Epithelial cell of proximal tubule (primary cell): ENCODE measurements at places on chromosomes 1 and 21.

DNA sequence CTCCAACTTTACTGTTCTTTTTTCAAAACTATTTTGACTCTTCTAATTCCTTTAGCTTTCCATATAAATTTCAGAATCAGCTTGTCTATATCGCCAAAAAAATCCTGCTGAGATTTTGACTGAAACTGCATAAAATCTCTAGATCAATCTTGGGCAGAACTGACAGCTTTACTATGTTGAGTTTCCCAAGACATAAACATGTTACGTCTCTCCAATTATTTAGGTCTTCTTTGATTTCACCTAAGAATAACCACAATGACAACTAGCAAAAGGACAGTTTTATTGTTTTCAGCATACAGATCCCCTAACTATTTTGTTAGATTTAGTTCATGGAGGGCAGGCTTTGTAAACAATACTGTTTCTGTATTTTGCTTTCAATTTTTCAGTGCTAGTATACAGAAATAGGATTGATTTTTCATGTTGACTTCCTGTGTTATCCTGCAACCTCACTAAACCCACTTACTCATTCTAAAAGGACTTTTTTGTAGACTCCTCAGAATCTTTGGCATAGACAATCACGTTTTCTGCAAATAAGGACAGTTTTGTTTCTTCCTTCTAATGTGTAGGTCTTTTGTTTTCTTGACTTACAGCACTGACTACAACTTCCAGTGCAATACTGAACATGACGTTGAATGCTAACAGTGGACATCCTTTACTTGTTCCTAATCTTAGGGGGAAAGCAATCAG is 63.4 kb downstream of the NPHP4 start:
- DNase-seq: no peak

GRCh38 chr1:186865253-186865652 is 36.5 kb downstream of the PLA2G4A start:
- no peak for DNase-seq

GRCh38 chr1:35860696-35861095 is 22.3 kb upstream of the AGO1 start:
- DNase-seq: no peak

GRCh38 chr1:94656967-94657366 is 115.4 kb upstream of the F3 start:
- DNase-seq: no peak

DNA sequence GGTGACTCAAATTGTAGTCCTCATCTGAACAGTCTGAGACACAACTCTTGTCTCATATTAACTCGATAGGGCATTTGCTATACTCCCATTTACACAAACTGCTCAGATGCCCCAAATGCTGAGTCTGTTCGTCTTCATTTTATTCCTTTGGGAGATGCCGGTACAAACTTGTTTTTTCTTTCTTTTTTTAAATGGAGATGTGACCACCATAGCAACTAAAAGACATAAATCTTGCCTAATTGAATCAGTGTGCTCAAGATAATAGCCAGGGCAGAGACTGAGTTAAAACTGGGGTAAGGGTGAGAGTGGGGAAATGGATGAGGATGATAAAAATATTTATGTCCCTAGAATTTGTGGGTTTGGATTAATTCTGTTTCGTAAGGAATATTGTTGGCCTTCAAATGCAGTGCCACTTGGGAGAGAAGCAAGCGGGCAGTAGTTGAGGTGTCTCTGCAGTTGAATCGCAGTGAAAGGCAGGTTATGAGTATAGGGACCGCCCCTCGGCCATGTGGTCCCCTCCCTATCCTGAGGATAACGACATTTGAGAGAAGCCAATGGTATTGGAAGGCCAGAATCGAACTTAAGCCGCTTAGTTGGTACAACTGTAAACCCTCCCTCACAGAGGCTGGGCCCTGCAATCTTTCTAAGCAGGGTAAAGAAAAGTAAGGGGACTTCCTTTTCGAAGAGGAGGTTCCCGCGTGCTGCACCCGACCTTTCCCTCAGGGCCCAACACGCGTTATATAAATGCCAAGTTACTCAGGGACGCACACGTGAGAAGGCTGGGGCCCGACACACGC is 859 bp upstream of the LRRC8B start:
- DNase-seq: no peak

DNA sequence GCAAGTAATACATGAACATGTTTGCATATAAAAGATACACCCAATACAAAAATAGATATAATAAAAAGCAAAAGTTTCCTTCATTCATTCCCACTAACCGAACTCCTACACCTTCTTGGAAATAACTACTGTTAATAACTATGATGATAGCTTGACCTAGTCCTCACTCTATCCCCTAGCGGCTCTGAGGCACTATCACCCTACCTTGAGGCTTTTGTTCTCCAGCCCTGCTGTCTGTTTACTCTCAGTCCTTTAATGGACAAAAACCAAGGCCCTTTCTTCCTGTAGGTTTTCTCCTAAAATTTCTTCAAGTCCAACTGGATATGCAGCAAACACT is 186.6 kb downstream of the SLC35F3 start:
- DNase-seq: no peak

DNA sequence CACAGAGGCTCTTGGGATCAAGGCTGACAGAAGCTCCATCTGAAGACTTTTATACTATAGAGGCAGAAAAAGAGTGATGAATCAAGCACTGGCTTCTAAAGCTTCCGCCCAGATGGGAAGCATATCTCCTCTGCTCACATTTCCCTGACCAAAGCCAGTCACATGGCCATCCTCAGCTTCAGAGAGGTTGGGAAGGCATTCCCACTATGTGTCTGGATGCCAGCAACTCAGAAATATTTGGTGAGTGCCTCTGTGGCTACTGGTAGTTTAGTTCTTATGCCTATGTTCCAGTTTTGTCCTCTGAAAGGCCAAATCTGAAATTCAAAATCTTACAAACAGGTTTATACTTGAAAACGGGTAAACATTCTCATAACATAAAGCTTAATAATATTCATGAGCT is 9.9 kb upstream of the DISC1 start:
- no peak for DNase-seq

DNA sequence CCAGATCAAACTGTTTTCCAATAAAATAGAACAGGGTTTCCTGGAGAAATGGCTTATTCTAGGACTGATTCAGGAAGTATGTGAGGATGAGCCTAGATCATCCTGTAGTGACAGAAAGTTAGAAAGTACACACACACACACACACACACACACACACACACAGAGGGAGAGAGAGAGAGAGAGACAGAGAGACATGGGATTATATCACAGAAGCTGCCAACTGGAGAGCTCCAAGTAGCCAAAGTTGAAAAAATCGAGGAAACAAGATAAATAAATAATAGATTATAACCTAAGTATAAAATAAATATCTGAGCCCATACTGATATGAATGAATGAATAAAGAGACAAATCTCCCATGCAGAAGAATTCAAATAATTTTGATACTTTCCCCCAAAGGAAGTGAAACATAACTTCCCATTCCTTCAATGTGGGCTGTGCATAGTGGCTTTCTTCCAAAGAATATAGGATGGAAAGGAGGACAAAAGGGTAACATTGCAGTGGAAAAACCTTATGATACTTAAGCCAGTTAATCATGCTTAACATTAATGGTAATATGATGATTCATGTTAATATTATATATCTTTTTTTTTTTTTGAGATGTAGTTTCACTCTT is 171.6 kb downstream of the NTPCR start:
- DNase-seq: no peak

- no peak for DNase-seq
Measured at GRCh38 chr1:24699628-24700027, 45.6 kb upstream of the CLIC4 start.

DNA sequence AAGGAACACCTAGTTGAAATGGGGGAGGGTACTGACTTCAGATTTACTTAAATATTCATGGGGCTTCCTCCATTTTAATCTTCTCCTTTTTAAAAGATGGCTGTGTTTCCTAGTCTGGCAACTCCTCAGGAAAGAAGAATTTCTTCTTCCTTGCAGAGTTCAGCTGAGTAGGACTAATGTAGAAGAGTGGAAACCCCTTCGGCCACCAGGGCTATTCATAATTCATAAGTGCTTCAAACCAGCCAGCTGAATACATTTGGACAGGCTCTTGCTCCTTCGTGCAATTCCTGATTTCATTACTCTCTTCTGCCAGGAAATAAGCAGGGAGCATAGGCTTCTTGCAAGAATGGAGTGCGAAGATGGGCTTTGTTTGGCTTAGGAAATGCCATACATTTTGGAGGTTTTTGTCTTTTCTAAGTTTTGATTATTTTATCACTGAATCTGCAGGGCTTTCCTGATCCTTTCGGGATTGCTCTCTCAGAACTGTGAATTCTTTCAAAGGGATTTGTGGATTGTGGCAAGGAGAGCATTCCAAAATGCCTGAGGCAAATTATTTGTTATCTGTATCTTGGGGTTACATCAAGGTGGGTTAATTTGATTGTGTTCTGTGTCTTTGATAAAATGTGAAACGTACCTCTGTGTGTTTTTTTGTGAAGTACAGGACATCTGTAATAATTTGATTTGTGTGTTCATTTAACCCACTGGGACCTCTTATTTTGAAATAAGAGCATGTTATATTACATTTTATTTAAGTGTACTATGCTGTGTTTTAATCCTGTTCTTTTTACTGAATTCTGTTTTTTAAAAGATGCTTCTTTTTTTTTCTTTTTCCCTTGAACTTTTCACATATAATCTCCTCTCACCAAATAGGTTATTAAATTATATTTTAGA is 179.4 kb upstream of the SGIP1 start:
- DNase-seq: no peak

- no peak for DNase-seq
Measured at GRCh38 chr1:46423574-46424240, 29.6 kb downstream of the FAAH start.
